ENCODE measurements at places on chromosomes 11 and 22. TPM values are rescaled to one million over a fixed set of nuclear protein-coding genes. Genes with fewer than 3 reads are reported as not detected.

OLFML1 gene
- total RNA-seq = not detected

DGAT2 gene
- 1.8 TPM for total RNA-seq

UPK3A gene
- total RNA-seq = not detected

PGA5 gene
- total RNA-seq = not detected

BRSK2 gene
- total RNA-seq = 1.1 TPM

PPM1F gene
- 18.2 TPM for total RNA-seq

CHCHD10 gene
- total RNA-seq = 197 TPM

DNA sequence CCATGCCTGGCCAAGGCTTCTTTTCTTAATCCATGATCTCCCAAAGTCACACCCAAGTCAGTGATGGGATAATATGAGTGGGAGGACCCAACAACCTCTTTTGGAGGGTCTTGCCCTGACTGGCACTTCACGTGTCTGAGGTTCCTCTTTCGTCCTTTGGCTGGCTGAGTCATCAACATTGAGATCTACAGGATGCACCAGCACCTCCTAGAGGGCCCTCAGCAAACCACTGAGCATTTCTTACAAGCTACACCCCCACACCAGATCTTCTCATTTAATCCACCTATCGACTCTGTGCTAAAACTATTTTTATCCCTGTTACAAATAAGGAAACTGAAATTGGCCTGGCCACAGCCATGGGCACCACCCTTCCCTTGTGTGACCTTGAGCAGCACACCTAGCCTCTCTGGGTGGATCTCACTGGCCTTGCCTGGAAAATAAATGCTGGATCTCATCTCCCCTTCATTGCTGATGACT lies 63.4 kb downstream of the FLI1 start:
- peak; percentile 88 for DNase-seq
- H3K27ac ChIP-seq = peak overlapping the region; percentile 94
- H3K27me3 ChIP-seq = no peaks in the 10 kb centered on the region
- H3K36me3 ChIP-seq = peaks cover 31% of the 10 kb centered on the region

DNA sequence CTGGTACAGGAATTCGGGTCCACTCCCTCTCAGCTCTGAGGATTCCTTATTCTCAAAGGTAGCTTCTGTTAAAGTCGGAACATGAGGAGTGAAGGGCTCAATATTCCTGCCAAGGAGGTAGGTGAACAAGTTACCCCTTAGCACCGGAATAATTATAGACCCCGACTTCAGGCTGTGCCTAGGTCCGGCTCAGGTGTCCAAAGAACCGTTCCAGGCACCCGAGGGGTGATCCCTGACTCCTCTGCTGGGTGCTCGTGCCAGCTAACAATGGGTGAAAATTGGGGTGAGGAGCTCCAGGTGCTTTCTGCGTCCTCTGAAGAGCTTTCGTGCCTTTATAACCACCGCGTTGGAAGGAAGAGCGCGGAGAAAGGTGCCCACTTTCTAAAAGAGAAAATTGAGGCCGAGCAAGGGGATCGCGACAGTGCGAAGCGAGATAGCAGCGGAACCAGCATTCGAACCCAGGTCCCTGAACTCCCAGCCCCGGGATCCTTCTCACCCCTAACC lies 393 bp downstream of the CYB561A3 start:
- H3K27ac ChIP-seq = peak overlapping the region; percentile 99
- peaks cover 40% of the 10 kb centered on the region for H3K4me1 ChIP-seq
- no peaks in the 10 kb centered on the region for H3K27me3 ChIP-seq
- peaks cover 15% of the 10 kb centered on the region for H3K36me3 ChIP-seq

DNA sequence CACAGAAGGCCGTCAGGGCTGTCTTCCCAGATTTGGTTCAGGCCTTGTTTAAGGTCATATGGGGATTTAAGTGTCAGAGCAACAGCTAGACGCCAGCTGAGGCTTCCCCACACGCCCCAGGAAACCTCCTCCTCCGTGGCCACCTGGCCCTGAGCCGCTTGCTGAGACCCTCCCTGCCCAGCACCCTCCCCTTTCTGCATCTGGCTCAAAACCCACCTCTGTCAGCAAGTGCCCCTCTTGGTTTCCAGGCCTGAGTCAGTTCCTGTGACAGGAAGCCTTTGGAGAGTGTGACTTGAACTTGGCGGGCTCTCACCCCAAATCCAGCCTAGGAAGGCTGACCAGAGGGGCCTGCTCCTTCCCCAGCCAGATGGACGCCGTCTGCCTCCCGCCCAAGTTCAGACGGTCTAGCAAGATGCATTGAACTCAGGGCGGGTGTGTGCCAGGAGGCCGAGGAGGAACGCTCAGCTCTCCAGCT lies 561 bp downstream of the FXYD2 start:
- DNase-seq = peak; percentile 60
- peaks cover 75% of the 10 kb centered on the region for H3K4me1 ChIP-seq
- peak overlapping the region; percentile 54 for H3K4me3 ChIP-seq
- no peaks in the 10 kb centered on the region for H3K27me3 ChIP-seq
- no peaks in the 10 kb centered on the region for H3K36me3 ChIP-seq

DNA sequence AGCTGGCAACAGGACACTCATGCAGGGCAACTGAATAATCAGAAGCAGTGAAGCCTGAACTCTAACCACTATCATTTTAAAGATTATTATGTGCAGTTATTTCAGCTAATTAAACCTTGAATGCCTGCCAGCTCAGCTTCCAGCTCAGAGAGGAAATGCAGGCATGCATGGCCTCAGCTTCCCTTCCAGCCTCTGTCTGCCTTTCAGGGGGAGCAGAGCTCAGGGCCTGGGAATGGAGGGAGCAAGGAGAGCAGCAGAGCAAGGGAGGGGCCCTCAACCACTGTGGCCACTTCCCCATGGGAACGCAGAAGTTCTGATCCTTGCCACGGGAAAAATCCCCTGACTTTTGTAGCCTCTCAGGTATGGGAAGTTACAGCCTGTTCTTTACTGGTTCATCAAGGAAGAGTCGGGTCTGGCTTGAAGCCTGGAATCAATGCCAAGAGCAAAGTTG lies 32.5 kb upstream of the APLNR start:
- H3K27ac ChIP-seq = no peak overlapping the region
- peaks cover 14% of the 10 kb centered on the region for H3K27me3 ChIP-seq
- DNase-seq = no peak
- H3K36me3 ChIP-seq = no peaks in the 10 kb centered on the region

- H3K4me1 ChIP-seq = no peaks in the 10 kb centered on the region
- no peaks in the 10 kb centered on the region for H3K27me3 ChIP-seq
- H3K36me3 ChIP-seq = no peaks in the 10 kb centered on the region
- no peak for DNase-seq
- no peak overlapping the region for H3K4me3 ChIP-seq
Measured at GRCh38 chr11:37558619-37559210, 960.7 kb upstream of the RAG2 start.

DNA sequence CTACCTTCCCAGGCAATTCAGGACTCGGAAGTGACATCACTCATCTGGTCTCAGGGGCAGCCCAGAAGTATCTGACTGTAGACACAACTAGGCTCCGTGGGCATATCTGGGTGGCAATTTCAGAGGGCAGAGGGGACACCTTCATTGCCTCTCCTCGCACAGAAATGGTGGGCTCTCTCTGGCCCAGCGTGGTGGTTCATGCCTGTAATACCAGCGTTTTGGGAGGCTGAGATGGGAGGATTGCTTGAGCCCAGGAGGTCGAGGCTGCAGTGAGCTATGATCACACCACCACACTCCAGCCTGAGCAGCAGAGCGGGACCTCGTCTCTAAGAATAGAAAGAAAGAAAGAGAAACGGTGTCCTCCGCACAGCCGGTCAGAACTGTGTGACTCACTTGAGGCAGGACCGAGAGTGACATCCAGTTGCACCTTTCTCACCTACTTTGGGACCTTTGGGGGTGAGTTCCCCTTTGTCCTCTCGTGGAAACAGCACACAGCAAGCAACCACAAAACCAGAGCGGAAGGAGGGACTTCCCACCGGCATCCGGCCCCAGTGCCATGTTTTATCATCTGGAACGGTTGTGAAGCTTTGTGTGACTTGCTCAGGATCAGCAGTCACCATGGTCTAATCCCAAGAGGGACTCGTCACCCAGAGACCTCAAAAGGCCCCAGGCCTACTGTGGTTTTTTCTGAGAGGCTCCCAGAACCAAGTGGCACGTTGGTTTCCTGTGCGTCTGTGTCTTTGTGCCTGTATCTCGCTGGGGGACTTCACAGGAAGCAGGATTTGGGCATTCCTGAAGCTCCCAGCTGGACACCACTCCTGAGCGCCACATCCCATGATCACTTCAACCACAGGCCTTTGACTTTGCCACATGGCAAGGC lies 38.4 kb upstream of the EMID1 start:
- H3K4me3 ChIP-seq = peak overlapping the region; percentile 24
- H3K27ac ChIP-seq = peak overlapping the region; percentile 77
- H3K27me3 ChIP-seq = peaks cover 19% of the 10 kb centered on the region
- H3K36me3 ChIP-seq = no peaks in the 10 kb centered on the region

DNA sequence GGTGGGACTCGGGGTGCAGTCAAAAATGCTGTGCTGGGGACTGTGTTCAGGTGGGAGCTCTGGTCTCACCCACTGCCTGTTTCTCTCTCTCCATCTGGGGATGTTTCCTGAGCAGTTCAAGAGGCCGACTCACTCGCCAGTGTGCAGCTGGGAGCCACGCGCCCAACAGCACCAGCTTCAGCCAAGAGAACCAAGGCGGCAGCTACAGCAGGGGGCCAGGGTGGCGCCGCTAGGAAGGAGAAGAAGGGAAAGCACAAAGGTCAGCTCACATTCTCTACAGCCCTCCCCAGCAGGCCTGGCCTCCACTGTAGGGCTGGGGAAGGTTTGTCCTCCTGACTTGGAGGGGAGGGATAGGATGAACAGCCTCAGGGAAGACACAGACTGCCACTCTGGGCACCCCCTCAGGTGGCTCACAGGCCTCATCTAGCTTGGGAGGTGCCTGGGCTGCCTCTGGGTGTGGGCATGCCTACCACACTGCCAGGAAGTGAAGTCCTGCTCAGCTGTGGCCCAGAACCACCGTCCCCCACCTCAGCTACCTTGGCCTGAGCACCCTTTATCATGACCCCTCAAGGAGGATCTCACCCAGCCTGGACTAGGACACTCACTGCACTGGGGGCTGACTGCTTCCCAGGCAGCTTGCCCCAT lies 13.0 kb downstream of the TUB start:
- no peaks in the 10 kb centered on the region for H3K36me3 ChIP-seq
- H3K27me3 ChIP-seq = no peaks in the 10 kb centered on the region
- no peak overlapping the region for H3K27ac ChIP-seq
- no peak overlapping the region for H3K4me3 ChIP-seq
- no peaks in the 10 kb centered on the region for H3K4me1 ChIP-seq

DNA sequence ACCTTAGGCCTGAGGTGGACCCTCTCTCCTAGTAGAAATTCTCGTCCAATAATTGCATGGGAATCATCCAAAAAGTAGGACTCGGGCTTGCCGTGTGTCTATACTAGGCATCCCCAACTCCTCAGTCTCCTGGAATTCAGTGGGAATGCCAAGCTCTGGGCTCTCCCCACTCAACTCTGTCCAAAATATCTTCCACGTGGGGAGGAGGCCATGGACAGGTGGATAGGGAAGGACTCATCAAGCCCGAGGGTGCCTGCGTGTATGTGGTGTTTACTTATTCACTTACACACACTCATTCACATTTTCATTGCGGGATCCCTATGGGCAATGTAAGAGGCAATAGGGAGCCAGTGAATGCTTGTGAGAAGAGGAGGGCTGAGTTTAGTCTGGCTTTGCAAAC lies 383.3 kb downstream of the MN1 start:
- H3K4me1 ChIP-seq = no peaks in the 10 kb centered on the region
- H3K27ac ChIP-seq = no peak overlapping the region

- peak; percentile 29 for DNase-seq
- H3K36me3 ChIP-seq = peaks cover 98% of the 10 kb centered on the region
- peaks cover 94% of the 10 kb centered on the region for H3K4me1 ChIP-seq
- no peaks in the 10 kb centered on the region for H3K27me3 ChIP-seq
- peak overlapping the region; percentile 97 for H3K27ac ChIP-seq
Measured at GRCh38 chr22:37234736-37235711, 9.0 kb downstream of the RAC2 start.

GRCh38 chr11:8356721-8357504 lies 93.2 kb upstream of the LMO1 start:
- no peak for DNase-seq
- no peak overlapping the region for H3K27ac ChIP-seq
- H3K36me3 ChIP-seq = no peaks in the 10 kb centered on the region

GRCh38 chr11:65854161-65854592 lies 3.8 kb downstream of the CFL1 start:
- peaks cover 32% of the 10 kb centered on the region for H3K4me1 ChIP-seq
- H3K27me3 ChIP-seq = no peaks in the 10 kb centered on the region
- DNase-seq = no peak

GRCh38 chr11:82315093-82315492 lies 418.6 kb downstream of the FAM181B start:
- H3K4me3 ChIP-seq = no peak overlapping the region
- no peaks in the 10 kb centered on the region for H3K27me3 ChIP-seq
- H3K27ac ChIP-seq = no peak overlapping the region
- no peaks in the 10 kb centered on the region for H3K4me1 ChIP-seq

DNA sequence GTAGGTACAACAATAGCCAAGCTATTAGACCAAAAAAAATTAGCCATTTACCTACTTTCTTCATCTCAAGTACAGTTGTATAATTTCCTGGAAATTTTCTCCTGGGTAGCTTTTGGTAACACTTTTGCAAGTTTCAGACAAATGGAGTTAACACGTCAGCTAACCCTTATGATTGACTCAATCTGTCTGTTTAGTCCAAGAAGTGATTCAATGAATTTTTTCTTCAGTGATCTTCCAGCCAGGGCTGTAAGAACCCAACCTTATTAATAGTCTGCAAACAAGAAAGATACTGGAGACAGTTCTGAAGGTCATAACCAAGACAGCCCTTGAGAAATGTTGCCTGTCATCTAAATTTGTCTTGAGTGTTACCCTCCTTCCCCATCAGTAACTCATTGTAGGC lies 30.1 kb upstream of the FIBIN start:
- no peak for DNase-seq
- H3K4me1 ChIP-seq = no peaks in the 10 kb centered on the region
- no peaks in the 10 kb centered on the region for H3K27me3 ChIP-seq

GRCh38 chr11:4916581-4916980 lies 2.6 kb downstream of the OR51G2 start:
- DNase-seq = no peak
- H3K4me1 ChIP-seq = no peaks in the 10 kb centered on the region
- no peaks in the 10 kb centered on the region for H3K36me3 ChIP-seq
- no peaks in the 10 kb centered on the region for H3K27me3 ChIP-seq

Data from activated CD8-positive, alpha-beta T cell treated with anti-CD3 and anti-CD28 coated beads for 36 hours (primary cell).